HFFc6 (cell line): ENCODE measurements at places on chromosomes 4 and X. TPM values are rescaled to one million over a fixed set of nuclear protein-coding genes. Genes with fewer than 3 reads are reported as not detected.

The NAP1L5 gene
- 14.5 to 19.3 TPM (median 17.1 TPM) in 3 replicates for total RNA-seq

GRCh38 chrX:51336584-51336983 lies 4.0 kb downstream of the NUDT10 start:
- peaks cover 2% of the 10 kb centered on the region; the same call in 1 of the 2 replicates for H3K27me3 ChIP-seq
- H3K27ac ChIP-seq, result no peak overlapping the region
- H3K36me3 ChIP-seq, result no peaks in the 10 kb centered on the region
- no peak overlapping the region for H3K4me3 ChIP-seq
- no peaks in the 10 kb centered on the region for H3K4me1 ChIP-seq
- peak; percentile 9 for DNase-seq

- no peak for DNase-seq
- H3K27me3 ChIP-seq, result no peaks in the 10 kb centered on the region
- H3K36me3 ChIP-seq, result peaks cover 11% of the 10 kb centered on the region
- H3K27ac ChIP-seq, result no peak overlapping the region
Observed at GRCh38 chr4:113566015-113566795, 195.3 kb downstream of the CAMK2D start.

DNA sequence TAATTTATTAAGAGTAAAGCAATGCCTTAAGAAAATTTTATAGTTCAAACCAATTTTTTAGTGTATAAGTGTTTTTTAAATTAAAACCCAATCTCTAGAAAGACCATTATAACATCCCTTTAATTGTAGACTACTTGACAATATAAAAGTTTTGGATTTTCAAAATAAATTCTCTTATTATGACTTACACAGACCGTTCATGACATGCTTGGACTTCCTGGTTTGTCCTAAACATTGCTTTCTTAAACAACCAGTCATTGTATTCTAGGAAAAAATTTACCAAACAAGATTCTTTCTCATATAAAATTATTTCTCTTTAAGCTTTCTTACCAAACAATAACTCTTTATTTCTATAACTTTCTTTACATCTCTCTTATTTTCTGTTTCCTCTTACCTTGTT lies 49.0 kb upstream of the CXorf51A start:
- no peaks in the 10 kb centered on the region for H3K4me1 ChIP-seq
- no peak for DNase-seq
- H3K27ac ChIP-seq, result no peak overlapping the region
- no peaks in the 10 kb centered on the region for H3K27me3 ChIP-seq

DNA sequence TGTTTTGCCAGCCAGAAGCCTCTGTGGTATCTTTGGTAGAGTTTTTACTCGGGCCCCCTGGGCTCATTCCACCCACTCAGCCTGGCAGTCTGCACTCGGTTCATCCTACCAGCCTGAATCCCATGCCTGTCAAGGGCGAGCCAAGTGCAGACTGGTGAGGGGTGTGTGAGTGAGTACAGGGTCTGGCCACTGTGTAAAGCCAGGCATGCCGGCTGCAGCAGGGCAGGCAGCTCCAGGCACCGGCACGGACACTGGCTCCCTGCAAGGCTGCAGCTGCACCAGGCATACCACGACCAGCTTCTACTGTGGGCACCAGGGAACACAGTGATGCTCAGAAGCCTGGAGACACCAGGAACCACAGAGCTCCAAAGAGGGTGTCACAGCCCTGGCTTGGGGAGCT lies 194.0 kb upstream of the GALNT7 start:
- no peak overlapping the region for H3K4me3 ChIP-seq
- H3K27me3 ChIP-seq, result no peaks in the 10 kb centered on the region; the same call in 1 of the 2 replicates
- H3K27ac ChIP-seq, result no peak overlapping the region
- no peak for DNase-seq
- no peaks in the 10 kb centered on the region for H3K36me3 ChIP-seq
- H3K4me1 ChIP-seq, result no peaks in the 10 kb centered on the region
